Stimulated activated CD4-positive, alpha-beta T cell treated with anti-CD3 and anti-CD28 coated beads, TNF-alpha, amount 100 ng/mL, for 24 hours (primary cell): ENCODE measurements at places on chromosomes 3 and 15.

GRCh38 chr15:26983822-26984221 lies 12.8 kb downstream of the GABRG3 start:
- DNase-seq: no peak

- no peak for DNase-seq
Observed at GRCh38 chr3:137771401-137772213, 7.5 kb downstream of the SOX14 start.

- DNase-seq: no peak
Observed at GRCh38 chr3:39166134-39166710, 12.8 kb upstream of the CSRNP1 start.

DNA sequence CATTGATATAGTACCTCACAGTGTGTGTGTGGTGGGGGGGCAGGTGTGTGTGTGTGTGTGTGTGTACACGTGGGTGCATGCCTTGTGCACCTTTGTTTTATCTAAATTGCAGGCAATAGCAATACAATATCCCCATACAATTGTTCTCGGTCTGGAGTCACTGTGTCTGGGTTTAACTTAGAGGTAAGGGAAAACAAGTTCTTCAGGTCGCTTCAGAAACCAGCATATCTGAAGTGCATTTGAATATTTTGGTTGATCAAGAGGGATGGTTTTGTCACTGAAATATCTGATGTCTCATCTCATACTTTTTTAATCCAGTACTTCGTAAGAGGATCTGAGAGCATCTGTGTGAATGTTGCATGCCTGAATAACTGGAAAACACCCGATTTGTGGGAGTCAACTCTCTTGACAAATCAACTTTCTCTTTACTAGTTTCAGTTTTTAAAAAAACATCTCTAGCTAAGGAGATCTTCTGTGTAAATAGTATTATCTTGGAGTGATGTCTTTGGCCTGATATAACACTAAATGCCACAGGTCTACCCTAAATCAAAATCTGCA lies 206.8 kb upstream of the NR2F2 start:
- no peak for DNase-seq

GRCh38 chr3:50651920-50652529 lies 22.7 kb upstream of the DOCK3 start:
- no peak for DNase-seq

DNA sequence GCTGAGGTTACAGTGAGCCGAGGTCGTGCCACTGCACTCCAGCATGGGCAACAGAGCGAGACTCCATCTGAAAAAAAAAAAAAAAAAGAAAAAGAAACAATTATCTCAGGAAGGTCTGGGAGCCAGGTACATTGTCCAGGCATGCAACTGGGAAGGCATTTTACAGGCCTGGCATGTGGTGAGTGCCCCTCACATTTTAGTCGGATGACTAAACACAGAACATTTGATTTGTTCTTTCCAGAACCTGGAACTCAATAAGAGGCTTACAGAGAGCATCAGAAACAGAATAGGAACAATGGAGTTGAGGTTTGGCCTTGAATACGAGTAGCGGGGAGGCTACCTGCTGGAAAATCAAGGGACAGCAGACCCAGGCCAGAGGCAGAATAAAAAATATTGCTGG lies 33.7 kb upstream of the IGF1R start:
- no peak for DNase-seq

DNA sequence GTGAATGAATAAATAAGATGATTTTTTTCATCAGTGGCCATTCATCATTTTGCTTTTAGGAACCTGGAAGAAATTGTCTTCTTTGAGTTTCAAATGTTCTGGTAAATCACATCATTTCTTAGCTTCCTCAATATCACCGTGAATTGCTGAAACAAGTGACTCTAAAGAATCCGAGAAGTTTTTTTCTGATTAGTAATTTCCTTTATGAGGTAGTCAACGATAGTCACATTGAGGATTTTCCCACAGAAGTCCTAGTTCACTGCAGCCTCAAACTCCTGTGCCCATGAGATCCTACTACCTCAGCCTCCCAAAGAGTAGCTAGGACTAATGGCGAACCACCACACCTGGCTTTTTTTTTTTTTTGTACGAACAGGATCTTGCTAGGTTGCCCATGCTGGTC lies 3.6 kb upstream of the TMPRSS7 start:
- no peak for DNase-seq

GRCh38 chr15:31302778-31303725 lies 23.6 kb upstream of the KLF13 start:
- no peak for DNase-seq

GRCh38 chr3:184238246-184238818 lies 8.9 kb downstream of the VWA5B2 start:
- DNase-seq: no peak

- no peak for DNase-seq
Observed at GRCh38 chr3:32239307-32240158, 1.1 kb downstream of the CMTM8 start.

- DNase-seq: no peak
Observed at GRCh38 chr3:187888701-187889100, 143.4 kb upstream of the BCL6 start.

GRCh38 chr3:152359385-152360248 lies 90.9 kb downstream of the MBNL1 start:
- no peak for DNase-seq

DNA sequence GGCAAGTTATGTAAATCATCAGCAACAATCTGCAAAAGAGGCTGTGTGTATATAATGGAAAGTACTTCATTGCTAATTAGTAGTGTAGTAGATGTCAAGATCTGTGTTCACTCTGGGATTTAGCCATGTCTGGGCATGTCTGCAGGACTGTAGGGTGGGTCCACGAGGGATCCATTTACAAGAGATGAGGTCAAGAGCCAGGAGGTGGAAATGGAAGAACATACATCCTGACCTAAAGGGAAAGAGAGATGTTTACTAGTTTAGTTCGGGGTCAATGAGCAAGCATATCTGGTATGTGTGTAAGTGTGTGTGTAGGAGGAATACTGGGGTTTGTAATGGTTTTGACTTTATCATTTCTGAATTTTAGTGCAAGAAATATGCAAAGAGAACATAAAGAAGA lies 171.5 kb upstream of the NANOGP8 start:
- no peak for DNase-seq

GRCh38 chr15:82571722-82572222 lies 31.5 kb upstream of the RPS17 start:
- no peak for DNase-seq

- DNase-seq: no peak
Observed at GRCh38 chr3:65178703-65179102, 490.9 kb upstream of the ADAMTS9 start.

- no peak for DNase-seq
Observed at GRCh38 chr3:114437897-114438296, 144.1 kb downstream of the TIGIT start.

DNA sequence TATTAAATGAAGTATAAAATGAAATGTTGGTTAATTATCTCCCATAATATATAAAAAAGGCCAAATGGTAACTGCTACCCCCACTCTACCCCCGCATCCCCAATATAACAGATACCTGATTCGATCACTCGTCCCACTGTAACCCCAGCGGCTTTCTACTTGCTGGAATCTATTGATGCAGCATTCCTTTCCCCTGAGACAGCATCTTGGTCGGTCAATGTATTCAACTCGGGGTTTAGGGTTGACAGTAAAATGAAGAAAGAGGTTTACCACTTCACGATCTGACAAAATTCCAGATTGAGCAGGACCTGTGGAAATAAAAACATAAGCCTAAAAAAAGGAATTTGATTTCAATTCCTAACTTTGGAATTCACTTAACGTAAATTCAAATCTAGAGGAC lies 18.6 kb upstream of the C15orf40 start:
- DNase-seq: no peak
